ENCODE measurements at places on chromosomes 1 and 21. TPM values are rescaled to one million over a fixed set of nuclear protein-coding genes. Genes with fewer than 3 reads are reported as not detected.

TSSK3 gene
- total RNA-seq, result 1.5 TPM

KIAA1614 gene
- 0.15 TPM for total RNA-seq

OR13G1 gene
- total RNA-seq, result not detected

ATP5PB gene
- 417 TPM for total RNA-seq

KPRP gene
- total RNA-seq, result not detected

CD1C gene
- total RNA-seq, result not detected

BCL2L15 gene
- 0.79 TPM for total RNA-seq

MXRA8 gene
- total RNA-seq, result 0.77 TPM

GBP6 gene
- total RNA-seq, result not detected

LAMB3 gene
- 14.7 TPM for total RNA-seq

PKLR gene
- total RNA-seq, result not detected

ANGPTL7 gene
- not detected for total RNA-seq

RAB25 gene
- total RNA-seq, result not detected

SLAMF9 gene
- 1.8 TPM for total RNA-seq

NES gene
- 50.1 TPM for total RNA-seq

CRNN gene
- not detected for total RNA-seq

CDCP2 gene
- total RNA-seq, result not detected

WNT3A gene
- not detected for total RNA-seq

All from A375 (cell line).